CD4-positive, alpha-beta memory T cell (primary cell): ENCODE measurements at places on chromosomes 2 and 18. TPM values are rescaled to one million over a fixed set of nuclear protein-coding genes. Genes with fewer than 3 reads are reported as not detected.

TTC21B gene
- 30.4 TPM for total RNA-seq

ERBB4 gene
- total RNA-seq = not detected

SCN9A gene
- total RNA-seq = not detected

ANKRD53 gene
- total RNA-seq = 0.20 TPM

MAPRE3 gene
- 3.4 TPM for total RNA-seq

MYO5B gene
- not detected for total RNA-seq

IL36A gene
- not detected for total RNA-seq
